ENCODE measurements at places on chromosomes 3 and 15.
A peak's percentile ranks its signal among the peaks of the same experiment; 100 is the strongest.

GRCh38 chr3:157176934-157177333, 17.0 kb upstream of the CCNL1 start:
- DNase-seq, result no peak

- DNase-seq, result no peak
Observed at GRCh38 chr3:99186016-99186415, 284.5 kb upstream of the DCBLD2 start.

DNA sequence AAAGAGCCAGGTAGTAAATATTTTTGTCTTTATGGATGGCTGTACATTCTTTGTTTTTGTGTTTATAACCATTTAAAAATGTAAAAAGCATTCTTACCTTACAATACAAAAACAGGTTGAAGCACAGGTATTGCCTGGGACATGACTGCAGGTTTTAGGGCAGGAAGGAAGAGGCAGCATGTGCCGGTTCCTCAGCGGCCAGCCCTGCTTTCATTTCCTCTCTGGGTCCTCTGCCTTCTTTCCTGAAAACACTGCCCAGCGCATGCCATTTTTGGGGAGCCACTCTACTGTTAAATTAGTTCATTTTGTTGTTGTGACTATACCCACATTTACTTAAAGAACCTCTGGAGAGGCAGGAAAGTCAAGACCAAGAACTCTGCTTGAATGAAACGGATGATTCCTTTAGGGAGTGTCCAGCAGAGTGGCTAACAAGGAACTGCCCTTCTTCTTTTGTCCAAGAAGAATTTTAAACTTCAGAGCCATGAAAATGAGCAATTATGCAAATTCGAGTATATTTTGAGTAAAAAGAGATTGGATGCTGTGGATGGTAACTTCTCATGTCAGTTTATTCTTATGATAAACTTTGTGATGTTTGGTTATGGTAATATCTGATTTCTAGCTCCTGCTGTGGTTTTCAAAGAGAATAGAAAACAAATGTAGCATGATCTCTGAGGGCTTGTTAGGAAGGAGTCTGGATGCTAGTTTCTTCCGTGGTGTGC, 52.7 kb downstream of the SACM1L start:
- no peak for DNase-seq

GRCh38 chr3:195446359-195446758, 3.5 kb upstream of the ACAP2 start:
- no peak for DNase-seq

DNA sequence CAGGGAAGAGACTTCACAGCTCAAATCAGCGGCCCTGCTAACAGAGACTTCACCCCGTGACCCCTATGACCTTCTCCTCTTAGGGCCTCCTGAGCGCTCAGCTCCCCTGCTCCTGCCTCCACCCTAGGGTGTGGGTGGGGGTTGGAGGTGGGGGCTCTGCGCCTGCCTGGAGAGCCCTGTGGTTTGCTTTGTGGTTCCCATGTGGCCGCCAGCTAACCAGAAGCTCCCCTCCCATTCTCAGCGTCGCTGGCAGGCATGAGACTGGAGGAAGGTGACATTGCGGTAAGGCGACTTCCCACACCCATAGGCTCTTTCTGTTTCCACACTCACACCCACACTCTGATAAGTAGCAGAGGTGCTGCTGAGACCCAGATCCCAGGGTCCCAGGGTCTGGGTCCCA, 27.6 kb downstream of the XYLB start:
- no peak for DNase-seq

DNA sequence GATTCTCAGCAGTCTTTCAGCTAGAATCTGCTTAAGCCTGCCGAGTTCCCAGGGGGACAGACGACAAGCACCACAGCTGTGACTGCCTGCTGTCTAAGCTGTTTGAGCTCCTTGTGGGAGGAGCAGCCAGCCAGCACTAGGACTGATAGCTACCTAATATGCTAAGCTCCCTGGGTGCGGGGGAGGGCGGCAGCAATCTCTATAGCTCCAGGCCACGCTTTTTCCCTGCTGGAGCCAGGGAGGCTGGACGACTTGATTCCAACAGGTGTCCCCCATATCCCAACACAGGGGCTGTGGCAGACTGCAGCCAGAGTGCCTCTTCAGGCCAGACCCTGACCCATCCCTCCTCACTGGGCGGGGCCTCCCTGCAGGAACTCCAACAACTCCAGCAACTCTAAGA, 134.1 kb upstream of the ARPP21 start:
- DNase-seq, result no peak

- no peak for DNase-seq
Observed at GRCh38 chr3:187521546-187521945, 148.6 kb downstream of the SST start.

GRCh38 chr15:91992945-91993344, 139.4 kb downstream of the SLCO3A1 start:
- DNase-seq, result no peak

DNA sequence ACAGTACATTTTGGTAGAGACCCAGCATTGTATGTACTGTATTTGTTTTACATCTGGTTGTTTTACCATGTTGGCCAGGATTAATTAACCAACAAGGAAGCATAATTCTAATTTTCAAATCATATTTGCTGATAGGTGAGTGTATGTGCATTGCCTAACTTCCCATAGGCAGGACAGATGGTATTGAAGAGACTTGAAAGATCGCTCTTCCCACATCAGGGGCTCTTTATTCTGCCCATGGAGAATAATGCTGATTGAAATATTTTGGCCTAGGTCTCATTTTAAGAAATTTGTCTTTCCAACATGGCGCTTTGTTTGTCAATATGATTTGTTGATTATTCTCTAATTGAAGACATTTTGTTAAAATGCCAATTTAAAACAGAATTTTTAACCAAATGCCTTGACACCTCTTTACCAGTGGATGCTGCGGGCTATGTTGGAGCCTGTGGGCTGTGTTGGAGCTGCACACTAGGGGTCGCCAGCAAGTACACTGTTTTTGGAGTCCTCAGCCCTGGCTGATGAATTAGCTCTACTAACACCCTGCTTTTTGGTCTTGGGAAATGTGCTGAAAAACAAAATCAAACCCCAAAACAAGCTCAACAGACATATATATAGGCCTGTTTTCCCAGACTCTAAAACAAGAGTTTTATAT, 5.3 kb downstream of the P2RY12 start:
- DNase-seq, result no peak

- no peak for DNase-seq
Observed at GRCh38 chr15:43317566-43318184, 12.7 kb downstream of the LCMT2 start.

DNA sequence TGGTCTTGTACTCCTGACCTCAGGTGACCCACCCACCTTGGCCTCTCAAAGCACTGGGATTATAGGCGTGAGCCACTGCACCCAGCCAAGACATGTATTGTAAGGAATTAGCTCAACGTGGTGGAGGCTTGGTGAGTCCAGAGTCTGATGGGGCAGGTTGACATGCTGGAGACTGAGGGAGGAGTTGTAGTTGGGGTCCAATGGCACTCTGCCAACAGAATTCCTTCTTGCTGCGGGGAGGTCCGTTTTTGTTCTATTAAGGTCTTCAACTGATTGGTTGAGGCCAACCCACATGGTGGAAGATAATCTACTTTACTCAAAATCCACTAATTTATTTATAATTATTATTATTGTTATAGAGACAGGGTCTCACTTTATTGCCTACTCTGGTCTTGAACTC, 30.1 kb downstream of the PLA2G4D start:
- no peak for DNase-seq

GRCh38 chr3:24963762-24964625, 464.1 kb upstream of the RARB start:
- DNase-seq, result peak; percentile 5

DNA sequence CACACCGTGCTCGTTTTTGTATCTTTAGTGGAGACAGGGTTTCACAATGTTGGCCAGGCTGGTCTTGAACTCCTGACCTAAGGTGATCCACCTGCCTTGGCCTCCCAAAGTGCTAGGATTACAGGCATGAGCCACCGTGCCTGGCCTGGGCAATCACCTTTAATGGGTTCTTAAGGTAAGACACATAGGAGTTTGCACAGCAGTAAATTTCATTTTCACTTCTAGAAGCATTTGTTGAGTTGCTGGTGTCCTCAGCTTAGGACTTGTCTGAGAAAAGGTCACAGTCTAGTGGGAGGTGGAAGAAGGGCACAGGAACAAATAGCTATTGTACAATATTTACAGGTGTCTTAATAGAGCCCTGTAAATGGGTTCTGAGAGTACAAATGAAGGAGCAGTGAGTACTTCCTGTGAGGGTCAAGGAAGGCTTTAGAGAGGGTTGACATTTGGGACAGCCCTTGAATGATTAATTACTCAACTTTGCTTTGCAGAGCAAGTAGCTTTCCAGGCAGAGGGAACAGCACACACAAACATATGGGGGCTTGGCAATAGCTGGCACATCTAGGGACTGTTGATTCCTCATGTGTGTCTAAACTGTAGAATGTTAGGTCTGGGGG, 8.7 kb upstream of the ETV5 start:
- DNase-seq, result no peak

DNA sequence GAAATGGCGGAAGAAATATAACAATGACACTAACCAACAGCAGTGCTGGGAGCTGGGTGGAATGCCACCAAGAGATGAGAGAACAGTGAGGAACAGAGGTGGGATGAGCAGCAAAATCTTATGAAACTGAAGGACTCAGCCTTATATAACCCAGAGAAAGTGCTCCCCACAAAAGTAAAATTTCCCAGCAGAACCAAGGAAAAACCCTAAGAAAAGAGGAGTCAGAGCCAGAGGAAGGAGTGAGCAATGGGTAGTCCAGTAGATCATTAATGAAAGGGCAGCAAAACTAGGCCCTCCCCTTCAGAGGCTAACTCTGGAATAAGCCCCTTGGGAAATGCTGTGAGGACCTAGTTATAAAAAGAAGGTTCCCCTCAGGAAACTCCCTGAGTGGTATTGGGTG, 24.7 kb upstream of the UBE2E1 start:
- no peak for DNase-seq

DNA sequence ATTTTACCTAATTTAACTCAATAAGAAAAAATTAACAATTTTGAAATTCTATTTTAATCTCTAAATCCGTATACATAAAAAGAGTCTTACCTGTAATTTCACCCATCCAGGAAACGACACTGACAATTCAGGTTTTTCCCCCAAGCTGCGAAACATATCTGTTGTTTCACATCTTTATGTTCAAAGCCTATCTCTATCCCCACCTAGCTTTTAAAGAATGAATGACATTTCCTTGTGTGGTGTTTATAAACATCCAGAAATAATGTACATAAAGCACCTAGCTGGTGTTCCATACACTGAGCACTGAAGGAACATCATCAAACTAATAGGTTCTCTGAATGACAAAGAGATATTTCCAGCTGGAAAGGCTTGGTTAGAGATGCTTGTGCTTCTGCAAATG, 867.8 kb downstream of the SQOR start:
- DNase-seq, result no peak

GRCh38 chr3:124576565-124577493, 153.4 kb upstream of the UMPS start:
- DNase-seq, result no peak

GRCh38 chr3:69723389-69723788, 15.9 kb upstream of the MITF start:
- no peak for DNase-seq

DNA sequence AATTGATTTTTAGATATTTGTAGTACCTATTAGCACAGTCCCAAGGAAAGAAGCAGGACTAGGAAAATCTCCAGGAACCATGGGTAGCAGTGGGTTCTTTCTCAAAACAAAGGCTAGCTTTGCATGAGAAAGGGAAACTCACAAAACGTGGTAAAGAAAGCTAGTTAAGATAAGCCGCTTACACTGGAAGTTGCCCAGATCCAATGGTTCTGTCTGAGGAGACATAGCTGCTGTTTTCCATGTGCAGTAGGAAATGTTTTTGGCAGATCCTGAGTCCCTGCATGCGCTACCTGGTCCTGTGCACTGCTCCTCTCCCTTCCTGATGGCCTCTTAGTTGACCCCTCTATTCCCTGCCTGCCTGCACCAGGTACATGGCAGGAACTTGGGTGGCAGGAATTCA, 60.4 kb downstream of the TFG start:
- DNase-seq, result no peak
